ENCODE measurements at places on chromosomes 12 and 14. TPM values are rescaled to one million over a fixed set of nuclear protein-coding genes. Genes with fewer than 3 reads are reported as not detected.

The ALG10B gene
- 1.9 TPM for total RNA-seq

The ZNF384 gene
- total RNA-seq = 6.4 TPM

The SLC10A1 gene
- not detected for total RNA-seq

The NFATC4 gene
- total RNA-seq = 10.6 TPM

The PDE3A gene
- not detected for total RNA-seq

The DMAC2L gene
- total RNA-seq = 5.5 TPM

The SOAT2 gene
- total RNA-seq = not detected

The PRIMA1 gene
- not detected for total RNA-seq

The NYNRIN gene
- 7.0 TPM for total RNA-seq

The AKAP6 gene
- 2.7 TPM for total RNA-seq

The DENND5B gene
- 3.6 TPM for total RNA-seq

The NR1H4 gene
- total RNA-seq = 3.6 TPM

The RIMBP2 gene
- under 0.01 TPM for total RNA-seq

The PLA2G1B gene
- total RNA-seq = not detected

The PRB2 gene
- not detected for total RNA-seq

The CISTR gene
- not detected for total RNA-seq

The TCL1B gene
- not detected for total RNA-seq

The VDR gene
- 5.5 TPM for total RNA-seq
